ENCODE measurements at places on chromosomes 13 and 19.

DNA sequence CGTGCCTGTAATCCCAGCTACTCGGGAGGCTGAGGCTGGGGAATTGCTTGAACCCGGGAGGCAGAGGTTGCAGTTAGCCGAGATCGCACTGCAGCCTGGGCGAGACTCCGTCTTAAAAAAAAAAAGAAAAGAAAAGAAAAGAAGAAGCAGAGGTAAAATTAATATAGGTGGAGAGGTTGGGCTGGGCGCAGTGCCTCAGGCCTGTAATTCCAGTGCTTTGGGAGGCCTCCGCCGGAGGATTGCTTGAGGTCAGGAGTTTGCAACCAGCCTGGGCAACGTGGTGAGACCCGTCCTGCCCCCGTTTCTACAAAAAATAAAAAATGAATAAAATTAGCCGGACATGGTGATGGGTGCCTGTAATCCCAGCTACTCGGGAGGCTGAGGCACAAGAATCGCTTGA, 912 bp upstream of the TUBA3C start:
- no peak for DNase-seq

GRCh38 chr13:29125934-29126424, 305.8 kb downstream of the MTUS2 start:
- no peak for DNase-seq

- no peak for DNase-seq
Measured at GRCh38 chr13:59354665-59355369, 808.9 kb downstream of the DIAPH3 start.

DNA sequence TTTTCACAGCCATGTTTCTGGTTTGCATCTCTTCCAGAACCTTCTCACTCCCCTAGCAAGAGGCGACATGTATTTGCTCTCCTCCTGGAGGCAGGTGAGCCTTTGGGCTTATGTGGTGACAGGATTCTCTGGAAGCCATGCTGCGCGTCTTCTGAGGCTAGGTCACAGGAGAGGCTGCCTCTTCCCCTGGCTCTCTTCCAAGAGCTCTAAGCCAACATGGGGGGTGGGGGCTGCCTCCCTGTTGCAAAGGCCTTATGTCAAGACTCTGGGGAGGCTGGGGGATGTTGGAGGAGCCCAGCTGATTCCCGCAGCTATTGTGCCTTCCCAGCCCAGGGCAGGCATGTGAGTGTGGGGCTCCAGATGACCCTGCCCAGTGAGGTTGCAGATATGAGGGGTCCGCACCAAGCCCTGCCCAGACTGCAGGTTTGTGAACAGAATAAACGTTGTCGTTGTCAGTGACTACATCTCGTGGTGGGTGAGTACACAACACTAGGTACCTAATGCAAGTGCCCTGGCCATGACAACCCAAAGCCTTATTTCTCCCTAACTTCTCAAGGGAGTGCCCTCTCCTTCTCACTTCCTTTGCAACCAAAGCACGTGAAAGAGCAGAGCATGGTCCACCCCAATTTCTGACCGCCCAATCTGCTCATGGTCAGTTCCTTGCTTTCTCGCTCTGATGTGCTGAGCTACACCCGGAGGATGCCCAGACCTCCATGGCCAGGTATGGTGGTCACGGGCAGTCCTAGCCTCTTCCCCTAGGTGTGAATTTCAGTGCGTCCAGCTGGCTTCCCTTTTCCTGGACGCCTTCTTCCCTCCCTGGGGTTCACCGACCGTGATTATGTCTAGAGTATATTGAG, 44.9 kb downstream of the TEX29 start:
- no peak for DNase-seq

GRCh38 chr19:48396824-48397176, 3.3 kb downstream of the GRIN2D start:
- no peak for DNase-seq

Data from SW 1271 (cell line).